Urinary bladder (tissue), 4 donors: ENCODE measurements at places on chromosomes 5 and 9. TPM values are rescaled to one million over a fixed set of nuclear protein-coding genes. Genes with fewer than 3 reads are reported as not detected.

GRCh38 chr9:36623280-36623679 is 50.6 kb downstream of the MELK start:
- DNase-seq, result no peak

DNA sequence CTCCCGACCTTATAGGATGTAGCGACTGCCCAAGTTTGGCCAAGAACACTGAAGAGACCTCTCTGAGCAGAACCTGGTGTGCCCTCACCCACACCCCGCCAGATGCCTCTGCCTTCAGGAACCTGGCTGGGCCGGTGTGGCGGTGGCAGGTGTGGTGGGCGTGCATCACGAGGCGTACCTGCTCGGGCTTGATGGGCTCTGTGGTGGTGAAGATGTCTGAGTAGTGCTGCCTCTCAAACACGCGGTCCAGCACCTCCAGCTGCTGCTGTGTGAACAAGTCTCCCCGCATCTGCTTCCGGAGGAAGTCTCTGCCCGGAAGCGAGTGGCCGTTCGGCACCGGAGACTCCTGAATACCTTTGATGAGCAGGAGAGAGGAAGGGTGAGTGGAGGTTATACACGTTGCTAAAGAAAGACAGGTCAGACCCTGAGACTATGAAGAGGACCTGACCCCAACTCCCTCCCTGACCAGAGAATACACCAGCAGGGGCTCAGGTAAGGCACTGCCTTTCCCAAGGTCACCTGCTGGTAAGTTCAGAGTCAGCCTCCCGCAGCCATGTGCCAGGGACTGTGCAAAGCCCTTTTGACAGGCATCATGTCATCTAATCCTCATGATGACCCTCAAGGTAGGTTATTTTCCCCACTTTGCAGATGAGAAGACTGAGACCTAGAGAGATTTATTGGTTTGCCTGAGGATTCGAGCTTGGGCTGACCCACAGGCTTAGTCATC is 67.5 kb downstream of the PAX5 start:
- DNase-seq, result no peak

GRCh38 chr5:32100691-32101302 is 73.3 kb downstream of the GOLPH3 start:
- DNase-seq, result no peak

DNA sequence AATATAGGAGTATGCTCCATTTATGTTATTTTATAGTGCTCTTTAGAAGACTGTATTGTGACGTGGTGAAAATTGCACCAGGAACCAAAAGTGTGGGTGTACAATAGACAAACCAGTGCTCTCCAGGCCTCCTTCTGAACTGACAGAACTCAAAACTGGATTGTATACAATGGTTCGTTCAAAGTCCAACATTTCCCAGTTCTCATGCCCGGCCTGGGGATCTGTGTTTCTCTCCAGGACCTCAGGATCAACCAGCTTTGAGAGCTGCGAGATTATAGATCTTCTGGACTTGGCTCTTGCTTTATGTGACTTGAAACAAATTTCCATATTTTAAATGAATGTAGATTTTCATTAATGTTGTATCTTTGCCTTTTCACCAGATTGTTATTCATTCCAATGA is 60.8 kb upstream of the CER1 start:
- no peak for DNase-seq

GRCh38 chr5:154046486-154046885 is 7.7 kb downstream of the MFAP3 start:
- no peak for DNase-seq

DNA sequence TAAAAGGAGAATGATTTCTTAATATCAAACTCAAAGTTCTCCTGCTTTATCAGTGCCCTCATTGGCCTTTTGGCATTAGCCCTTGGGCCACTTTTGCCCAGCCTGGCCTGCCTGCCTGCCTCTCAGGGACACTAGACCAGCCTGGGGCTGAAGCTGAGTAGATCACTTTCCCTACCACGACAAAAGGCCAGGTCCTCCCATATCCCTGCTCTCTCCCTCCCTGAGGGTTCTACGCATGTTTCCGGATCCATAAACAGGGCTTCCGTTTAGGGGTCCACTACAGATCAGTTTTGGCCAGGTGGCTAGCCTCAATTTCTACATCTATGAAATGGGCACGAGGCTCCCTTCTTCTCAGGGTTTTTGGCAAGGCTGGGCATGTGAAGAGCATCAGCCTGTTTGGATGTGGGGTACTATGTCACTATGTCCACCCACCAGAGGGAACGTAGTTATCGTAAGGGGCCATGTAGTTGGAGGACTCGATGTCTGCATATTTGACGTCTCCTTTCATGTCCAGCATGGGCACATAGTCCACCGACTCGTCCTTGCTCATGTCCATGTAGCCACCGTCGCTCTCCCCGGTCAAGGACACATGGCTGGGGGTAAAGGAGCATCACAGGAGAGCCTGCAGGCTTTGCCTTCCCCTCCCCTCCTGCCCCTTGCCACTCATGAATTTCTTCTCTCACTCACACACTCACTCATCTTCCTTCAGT is 34.0 kb downstream of the PDGFRB start:
- DNase-seq, result no peak

GRCh38 chr5:152701305-152701949 is 296.3 kb upstream of the NMUR2 start:
- no peak for DNase-seq

DNA sequence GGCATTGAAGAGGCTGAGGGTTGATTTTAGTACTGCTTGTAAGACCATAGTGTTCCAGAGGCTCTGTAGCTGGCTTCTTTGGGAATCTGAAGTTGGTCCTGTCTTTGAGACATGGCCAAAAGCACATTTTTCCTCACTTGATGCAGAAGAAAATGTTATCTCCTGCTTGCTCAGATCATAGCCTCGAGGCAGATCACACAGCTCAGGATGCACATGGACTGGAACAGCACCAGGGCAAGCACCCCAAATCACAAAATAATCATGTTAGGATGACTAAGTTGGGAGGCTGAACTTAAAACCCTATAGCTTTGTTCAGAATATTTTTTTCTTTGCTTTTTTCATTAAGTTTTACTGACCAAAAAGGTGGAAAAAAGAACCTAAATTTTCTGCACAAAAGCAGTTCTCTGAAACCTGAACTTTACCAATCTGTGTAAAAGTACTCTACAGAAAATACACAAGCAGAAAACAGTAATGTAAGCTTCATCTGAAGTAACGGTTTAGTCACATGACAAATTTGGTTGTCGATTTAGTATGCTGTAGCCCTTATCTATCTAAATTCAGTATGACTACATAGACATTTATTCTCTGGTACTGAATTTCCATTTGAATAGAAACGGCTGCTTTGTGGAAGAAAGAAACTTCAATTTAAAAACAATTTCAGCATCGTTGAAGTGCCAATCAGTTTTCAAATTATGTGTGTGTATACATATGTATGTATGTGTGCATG is 3.4 kb downstream of the KLHL9 start:
- DNase-seq, result no peak

- DNase-seq, result no peak
Observed at GRCh38 chr5:122195802-122196394, 66.6 kb downstream of the ZNF474 start.

DNA sequence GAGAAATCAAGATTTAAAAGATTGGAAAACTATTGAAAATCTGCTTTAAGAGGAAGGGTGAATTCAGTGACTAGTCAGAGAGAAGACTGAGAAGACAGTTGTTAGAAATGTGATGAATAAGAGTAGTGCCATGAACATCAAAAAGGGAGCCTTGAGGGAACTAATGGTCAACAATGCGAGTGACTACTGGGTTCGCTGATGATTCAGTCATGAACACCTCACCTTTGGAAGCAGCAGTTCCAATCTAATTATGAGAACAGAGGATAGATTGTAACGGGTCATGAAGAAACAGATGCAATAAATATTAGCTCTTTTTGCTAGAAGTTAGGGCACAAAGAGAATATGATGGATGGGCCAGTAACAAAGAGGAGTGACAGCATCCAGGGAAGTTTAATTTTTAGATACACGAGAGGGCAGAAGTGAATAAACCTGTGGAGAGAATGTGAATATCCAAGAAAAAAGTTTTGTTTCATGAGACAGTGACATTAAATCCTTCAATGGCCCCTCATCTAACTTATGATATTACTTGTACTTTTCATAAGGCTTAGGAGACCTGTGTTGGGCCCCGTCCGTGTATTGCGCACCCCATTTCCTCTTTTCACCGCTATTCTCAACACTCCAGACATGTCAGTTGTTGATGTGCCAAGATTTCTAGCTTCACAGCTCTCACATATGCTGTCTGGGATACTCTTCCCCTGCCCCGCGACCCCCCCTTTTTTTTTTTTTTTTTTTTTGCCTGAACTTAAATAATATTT is 23.5 kb upstream of the IFNE start:
- DNase-seq, result no peak

The KCNN2 gene
- 22.3 TPM for total RNA-seq

The FSTL4 gene
- 7.5 TPM for total RNA-seq

The CCDC171 gene
- 20.4 TPM for total RNA-seq

The CCDC183 gene
- total RNA-seq, result 1.5 TPM
